ENCODE measurements at places on chromosomes 13 and 19.
A peak's percentile ranks its signal among the peaks of the same experiment; 100 is the strongest.

GRCh38 chr13:97911311-97912138 lies 42.0 kb upstream of the IPO5 start:
- DNase-seq = no peak

DNA sequence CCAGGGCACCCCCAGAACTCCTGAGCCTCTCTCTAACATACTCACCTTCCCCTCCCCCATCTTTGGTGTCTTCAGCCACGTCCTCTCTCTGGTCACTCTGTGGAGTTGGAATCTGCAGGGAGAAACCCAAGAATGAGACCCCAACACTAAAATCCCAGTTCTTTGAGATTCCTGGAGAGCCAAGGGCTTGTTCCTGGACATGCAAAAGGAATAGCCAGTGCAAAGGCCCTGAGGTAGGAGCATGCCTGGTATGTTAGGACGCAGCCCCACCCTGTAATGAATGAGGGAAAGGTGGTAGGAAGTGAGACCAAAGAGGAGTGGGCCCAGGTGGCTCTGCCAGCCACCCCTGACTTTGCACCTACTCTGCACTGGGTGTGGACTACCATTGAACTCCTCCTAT lies 2.4 kb upstream of the LPAR2 start:
- DNase-seq = no peak

- DNase-seq = no peak
Measured at GRCh38 chr13:59658738-59659330, 504.9 kb downstream of the DIAPH3 start.

DNA sequence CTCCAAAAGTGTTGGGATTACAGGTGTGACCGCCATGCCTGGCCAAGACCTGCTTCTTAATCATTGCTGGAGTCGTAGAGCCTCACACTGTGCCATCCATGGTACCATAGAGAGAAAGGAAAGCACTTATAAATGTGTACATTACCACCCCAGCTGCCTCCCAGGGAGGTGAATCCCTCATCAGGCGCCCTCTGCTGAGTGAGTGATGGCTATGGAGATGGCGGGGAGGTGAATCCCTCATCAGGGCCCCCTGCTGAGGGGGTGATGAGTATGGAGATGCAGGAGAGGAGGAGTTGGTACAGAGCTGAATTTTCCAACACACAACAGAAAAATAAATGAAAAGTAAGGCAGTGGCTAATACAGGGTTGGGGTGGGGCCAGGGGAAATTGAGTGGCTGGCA lies 263.4 kb downstream of the UQCRFS1 start:
- no peak for DNase-seq

DNA sequence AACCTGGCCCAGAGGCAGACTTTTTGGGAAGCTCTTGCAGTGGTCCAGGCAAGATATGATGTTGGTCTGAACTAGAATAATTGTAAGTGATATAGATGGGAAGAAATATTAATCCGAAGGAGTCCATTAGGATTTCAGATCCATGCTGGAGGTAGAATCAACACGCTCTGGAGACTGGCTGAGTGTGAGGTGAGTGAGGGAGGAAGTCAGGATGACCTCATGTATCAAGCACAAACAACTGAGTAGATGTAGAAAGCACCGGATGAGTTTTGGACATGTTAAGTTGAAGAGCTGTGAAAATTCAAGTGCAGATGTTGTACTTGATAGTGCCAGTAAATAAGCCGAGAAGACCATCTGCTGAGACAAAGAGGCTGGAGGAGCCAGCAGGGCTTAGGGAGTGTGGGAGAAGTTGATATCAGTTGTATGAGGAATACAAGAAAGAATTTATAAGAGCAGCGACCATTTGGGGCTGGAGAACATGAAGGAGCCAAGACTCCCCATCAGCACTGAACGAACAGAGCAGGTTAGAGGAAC lies 5.3 kb upstream of the CNMD start:
- DNase-seq = no peak

DNA sequence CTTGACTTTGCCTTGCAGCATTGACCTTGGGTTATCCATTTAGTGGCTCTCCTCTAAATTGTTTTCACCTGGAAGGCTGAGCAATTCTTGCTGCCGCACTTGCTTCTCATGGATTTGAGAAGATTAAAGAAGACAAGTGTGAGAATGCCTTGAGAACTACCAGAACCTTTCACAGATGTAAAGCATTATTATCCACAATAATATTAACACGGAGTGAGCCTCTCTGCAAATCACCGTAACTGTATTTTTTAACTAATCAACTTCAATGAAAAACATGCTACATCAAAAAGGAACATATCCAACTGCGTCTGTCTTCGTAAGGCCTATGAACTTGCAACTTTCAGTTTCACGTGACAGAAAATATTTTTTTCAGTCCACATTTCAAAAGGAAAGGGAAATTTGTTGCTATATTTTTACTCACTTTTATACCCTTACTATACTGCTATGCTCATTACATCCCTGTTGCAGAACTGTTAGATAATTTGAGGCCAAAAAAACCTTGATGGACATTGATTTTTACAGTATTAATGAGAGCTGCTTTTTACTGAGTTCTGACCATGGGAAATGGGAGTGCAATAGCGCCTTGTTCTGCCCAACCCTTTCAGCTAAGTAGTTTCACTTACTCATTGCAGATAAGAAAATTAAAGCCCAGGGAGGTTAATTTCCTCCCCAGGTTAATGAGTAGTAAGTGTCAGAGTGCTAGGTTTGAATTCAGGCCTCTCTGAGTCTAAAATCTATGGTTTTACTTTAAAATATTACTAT lies 93.8 kb upstream of the RAP2A start:
- no peak for DNase-seq

GRCh38 chr19:58325311-58326022 lies 1.3 kb upstream of the ZSCAN22 start:
- DNase-seq = no peak

DNA sequence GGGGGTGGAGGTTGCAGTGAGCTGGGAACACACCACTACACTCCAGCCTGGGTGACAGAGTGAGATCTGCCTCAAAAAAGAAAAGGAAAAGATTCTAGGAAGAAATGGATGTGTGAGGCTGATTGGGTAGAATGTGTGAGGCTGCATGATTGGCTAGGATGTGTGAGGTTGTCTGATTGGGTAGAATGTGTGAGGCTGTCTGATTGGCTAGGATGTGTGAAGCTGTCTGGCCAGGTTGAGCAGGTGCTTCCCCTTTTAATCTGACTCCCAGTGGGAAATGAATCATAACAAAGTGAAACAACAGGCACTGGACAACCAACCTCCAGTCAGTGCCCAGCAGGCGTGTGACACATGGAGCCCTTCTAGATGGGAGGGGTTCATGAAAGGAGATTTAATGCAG lies 14.7 kb downstream of the C13orf46 start:
- DNase-seq = no peak

DNA sequence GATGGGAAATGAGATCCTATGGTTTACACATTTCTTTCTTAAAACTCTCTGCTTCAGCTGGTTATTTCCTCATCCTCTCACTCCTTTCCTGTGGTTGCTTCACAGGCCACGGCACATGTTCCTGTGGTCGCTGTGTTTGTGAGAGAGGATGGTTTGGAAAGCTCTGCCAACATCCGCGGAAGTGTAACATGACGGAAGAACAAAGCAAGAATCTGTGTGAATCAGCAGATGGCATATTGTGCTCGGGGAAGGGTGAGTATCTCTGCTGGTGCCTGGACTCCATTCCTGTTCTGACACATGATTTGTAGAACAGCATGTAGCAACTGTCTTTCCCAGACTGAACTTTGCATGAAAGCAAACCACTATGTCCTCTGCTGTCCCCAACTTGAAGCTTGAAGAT lies 254.2 kb downstream of the ITGBL1 start:
- no peak for DNase-seq

DNA sequence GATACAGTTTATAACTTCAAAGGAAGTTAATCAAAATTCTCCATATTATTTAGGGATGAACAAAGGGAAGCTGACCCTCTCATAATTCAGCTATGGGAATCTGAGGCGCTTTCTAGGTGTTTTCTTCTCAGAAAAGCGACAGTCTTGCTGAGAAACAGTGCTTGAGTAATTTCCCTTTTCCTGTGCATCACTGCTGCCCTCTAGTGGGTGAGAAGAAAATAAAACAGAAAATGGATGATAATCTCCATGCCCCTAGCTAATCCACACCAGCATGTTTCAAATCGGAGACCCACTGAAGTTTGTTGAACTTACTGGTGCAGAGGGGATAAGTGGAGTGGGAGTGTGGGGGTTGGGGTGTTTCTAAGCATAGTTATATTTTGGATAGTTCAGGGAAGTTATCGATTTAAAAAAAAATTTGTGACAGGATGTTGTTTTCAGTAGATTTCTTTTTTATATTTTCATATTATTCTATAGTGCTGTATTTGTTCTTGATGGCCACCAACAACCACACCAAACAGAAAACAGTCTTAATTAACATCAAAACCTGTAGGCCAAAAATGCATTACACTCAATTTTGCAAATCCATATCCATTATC lies 21.4 kb downstream of the LCP1 start:
- peak; percentile 38 for DNase-seq

- no peak for DNase-seq
Measured at GRCh38 chr13:33004511-33004910, 11.7 kb upstream of the KL start.

DNA sequence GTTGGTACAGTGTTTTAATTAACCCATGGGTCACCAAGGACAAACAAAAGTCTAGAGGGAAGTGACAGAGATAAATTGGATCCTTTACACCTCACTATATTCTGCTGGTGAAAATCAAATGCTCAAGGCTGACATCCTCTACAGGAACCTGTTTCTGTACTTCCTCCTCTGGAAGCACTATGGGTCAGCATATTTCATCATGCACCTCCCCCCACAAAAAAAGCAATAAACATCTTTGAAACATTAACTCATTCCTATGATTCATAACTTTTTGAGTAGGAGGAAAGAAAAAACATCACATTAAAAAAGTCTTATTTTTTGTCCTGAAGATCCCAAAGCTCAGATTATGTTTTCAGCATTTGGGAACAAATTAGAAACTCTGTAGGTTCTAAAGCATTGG lies 588.3 kb upstream of the SGCG start:
- no peak for DNase-seq

GRCh38 chr13:50581586-50582196 lies 261.8 kb downstream of the DLEU7 start:
- no peak for DNase-seq

DNA sequence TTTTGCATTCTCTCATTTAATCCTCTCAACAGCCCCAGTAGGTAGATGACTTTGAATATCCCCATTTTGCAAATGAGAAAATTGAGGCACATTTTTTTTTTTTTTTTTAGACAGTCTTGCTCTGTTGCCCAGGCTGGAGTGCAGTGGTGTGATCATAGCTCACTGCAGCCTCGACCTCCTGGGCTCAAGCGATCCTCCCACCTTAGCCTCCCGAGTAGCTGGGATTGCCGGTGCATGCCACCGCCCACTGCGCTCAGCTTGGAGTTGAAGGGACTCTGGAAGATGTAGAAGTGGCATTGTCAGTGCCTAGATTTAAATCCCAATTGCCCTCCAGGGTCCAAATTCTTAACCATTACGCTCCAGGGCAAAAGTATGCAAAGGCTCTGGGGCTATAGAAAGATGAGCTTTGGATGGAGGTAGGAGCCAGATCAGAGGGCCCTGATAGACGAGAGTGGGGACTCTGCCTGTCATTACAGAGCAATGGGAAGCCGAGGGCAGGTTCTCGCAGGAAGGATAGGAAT lies 813 bp upstream of the MCOLN1 start:
- no peak for DNase-seq

GRCh38 chr13:30881191-30881651 lies 24.9 kb upstream of the MEDAG start:
- no peak for DNase-seq

GRCh38 chr13:29465741-29466293 lies 129.7 kb downstream of the SLC7A1 start:
- DNase-seq = no peak

- DNase-seq = no peak
Measured at GRCh38 chr13:111620166-111620565, 299.7 kb downstream of the TEX29 start.

- DNase-seq = no peak
Measured at GRCh38 chr19:7973883-7974282, 30.4 kb upstream of the TIMM44 start.

DNA sequence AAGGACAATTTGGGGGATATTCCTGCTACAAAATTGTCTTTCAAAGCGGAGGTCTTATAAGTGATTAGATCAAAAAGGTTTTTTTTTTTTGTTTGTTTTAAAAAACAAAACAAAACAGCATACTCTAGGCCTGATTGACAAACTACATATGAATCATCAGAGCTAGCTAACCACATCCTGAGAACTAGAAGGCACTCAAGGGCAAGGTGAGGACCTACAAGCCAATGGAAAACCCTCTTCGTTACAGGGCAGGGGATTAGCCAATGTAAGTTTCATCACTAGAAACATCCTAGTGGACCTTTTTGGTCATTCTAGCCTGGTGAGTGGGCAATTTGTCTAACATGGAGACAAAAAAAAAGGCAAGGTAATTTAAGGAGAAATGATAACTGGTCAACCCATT lies 428.6 kb downstream of the RFC3 start:
- DNase-seq = no peak

DNA sequence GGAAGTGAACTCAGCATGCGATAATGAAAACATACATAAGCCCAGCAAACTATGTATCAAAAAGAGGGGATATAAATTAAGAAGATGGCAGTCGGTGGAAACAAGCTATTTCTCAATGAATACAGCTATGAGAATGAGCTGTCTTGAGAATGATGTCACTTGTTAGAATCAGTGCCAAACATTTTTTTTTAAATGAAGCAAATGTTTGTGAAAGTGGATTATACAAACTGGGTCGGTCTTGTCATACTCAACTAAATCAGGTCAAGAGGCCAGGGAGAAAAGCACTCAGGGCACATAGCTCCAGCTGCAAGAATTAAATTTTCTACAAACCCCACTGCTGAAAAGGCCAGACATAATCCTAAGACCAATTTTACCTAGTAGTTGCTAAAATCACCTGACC lies 1048.4 kb downstream of the SLITRK1 start:
- no peak for DNase-seq

- DNase-seq = no peak
Measured at GRCh38 chr13:82947191-82947621, 935.1 kb downstream of the SLITRK1 start.

DNA sequence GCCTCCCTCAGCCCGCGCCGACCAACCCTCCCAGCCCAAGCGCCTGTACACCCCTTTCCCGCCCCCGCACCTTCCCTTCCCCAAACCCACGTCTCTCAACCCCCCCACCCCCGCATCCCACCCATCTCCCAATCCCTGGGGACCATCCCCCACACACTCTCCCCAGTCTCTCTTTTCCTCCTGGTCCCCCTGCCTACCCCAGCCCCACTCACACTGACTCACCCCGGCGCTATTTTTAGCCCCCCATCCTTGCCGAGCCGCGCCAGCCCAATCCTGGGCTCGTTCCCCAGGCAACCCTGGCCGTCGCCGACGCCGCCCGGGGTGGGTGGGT lies 11.7 kb downstream of the CIC start:
- no peak for DNase-seq

DNA sequence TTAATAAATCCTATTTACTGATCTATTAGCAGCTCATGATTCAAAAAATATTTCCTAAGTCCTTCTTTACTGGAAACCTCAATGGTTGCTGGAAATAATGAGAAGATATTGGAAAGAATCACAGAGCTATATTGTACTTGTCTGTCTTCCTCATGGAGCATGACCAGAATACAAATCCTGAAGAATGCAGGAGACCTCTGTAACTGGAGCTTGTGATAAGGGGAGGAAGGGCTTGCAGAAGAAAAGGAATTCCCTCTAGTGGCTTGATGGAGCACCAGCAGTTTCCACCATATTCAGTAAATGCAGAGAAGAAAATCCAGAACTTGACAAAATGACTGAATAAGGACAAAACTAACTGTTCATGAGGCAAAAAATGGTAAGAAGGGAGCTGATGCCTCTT lies 1333.1 kb downstream of the EFNB2 start:
- no peak for DNase-seq
